ENCODE measurements at places on chromosomes 6 and 20. TPM values are rescaled to one million over a fixed set of nuclear protein-coding genes. Genes with fewer than 3 reads are reported as not detected.
A peak's percentile ranks its signal among the peaks of the same experiment; 100 is the strongest.

DNA sequence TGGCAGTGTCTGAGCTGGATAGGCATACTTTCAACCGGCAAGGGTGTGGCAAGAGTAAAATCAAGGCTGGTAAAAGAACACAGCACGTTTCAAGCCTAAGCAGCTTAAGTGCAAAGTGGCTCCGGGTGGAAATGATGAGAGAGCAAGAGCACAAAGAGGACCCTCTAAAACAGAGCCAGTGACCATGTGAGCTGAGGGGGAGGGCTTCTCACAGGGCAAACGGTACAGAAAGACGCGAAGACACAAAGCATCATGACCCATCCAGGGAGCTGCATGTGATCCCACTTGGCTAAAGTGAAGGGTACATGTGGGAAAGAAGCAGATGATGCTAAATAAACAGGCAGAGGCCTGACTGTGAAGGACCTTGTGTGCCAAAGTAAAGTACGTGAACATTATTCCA, 25.7 kb downstream of the FKBP5 start:
- peak; percentile 52 for DNase-seq
- H3K4me1 ChIP-seq: no peaks in the 10 kb centered on the region
- peak overlapping the region; percentile 73 for H3K27ac ChIP-seq
- no peak overlapping the region for H3K4me3 ChIP-seq
- no peaks in the 10 kb centered on the region for H3K36me3 ChIP-seq

- no peaks in the 10 kb centered on the region for H3K27me3 ChIP-seq
- DNase-seq: no peak
- peaks cover 17% of the 10 kb centered on the region for H3K4me1 ChIP-seq
- H3K4me3 ChIP-seq: no peak overlapping the region
Measured at GRCh38 chr6:91633374-91634111, 1046.7 kb upstream of the MAP3K7 start.

Gene TUBE1
- 35.5 TPM for total RNA-seq

DNA sequence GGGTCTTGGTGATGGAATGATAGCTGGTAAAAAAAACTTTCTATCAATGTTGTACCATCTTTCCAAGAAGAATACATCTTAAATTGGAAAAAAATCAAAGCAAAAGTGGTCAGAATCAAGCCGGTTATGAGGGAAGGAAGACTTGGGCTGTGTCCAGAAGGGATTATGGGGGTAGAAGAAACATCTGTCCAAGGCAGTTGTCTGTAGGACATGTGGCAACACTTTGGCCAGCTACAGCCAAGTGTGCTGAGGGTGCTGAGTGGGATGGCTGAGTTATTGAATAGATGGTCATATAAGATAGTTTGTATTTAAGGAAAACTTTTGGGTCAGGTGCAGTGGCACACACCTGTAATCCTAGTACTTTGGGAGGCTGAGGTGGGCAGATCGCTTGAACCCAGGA, 38.4 kb downstream of the INSM1 start:
- no peak overlapping the region for H3K4me3 ChIP-seq
- no peaks in the 10 kb centered on the region for H3K36me3 ChIP-seq
- DNase-seq: no peak
- peaks cover 4% of the 10 kb centered on the region for H3K27me3 ChIP-seq
- no peaks in the 10 kb centered on the region for H3K4me1 ChIP-seq

DNA sequence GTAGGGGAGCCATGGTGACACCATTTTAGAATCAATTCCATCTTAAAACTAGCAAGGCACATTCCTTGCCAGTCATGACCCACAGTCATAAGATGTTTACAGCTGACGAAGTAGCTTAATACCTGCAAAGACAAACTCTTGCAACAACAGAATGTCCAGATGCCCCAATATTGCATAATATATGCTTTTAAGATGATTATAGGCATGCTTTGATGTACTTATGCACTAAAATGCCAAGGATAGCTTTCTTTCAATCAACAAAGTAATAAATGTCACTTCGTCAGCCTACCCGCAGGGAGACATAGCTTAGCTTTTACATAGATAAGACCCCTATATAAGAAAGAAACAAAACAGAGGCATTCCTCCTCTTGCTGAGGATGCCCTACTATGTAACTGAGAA, 26.7 kb downstream of the ACSS1 start:
- no peaks in the 10 kb centered on the region for H3K36me3 ChIP-seq
- H3K4me3 ChIP-seq: no peak overlapping the region
- no peak overlapping the region for H3K27ac ChIP-seq

DNA sequence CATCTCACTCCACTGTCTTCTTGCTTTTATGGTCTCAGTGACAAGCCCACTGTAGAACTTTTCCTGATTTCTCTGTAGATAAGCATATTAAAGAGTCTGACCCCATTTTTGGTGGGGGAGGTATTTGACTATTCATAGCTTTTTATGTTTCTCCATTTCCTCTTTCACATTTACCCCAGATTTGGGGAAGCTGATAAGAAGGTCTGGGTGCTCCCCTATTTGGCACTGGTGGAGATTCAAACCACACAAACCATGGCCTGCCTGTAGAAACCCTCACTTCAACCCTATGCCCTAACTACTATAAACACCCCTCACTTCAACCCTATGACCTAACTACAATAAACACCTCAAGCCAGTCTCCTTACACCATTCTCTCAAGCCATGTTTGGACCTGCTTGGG, 196.2 kb upstream of the SYNDIG1 start:
- no peaks in the 10 kb centered on the region for H3K27me3 ChIP-seq
- no peak for DNase-seq
- no peaks in the 10 kb centered on the region for H3K36me3 ChIP-seq
- H3K4me1 ChIP-seq: peaks cover 8% of the 10 kb centered on the region
- no peak overlapping the region for H3K4me3 ChIP-seq
- H3K27ac ChIP-seq: no peak overlapping the region

- H3K27me3 ChIP-seq: no peaks in the 10 kb centered on the region
- no peak overlapping the region for H3K27ac ChIP-seq
- no peaks in the 10 kb centered on the region for H3K4me1 ChIP-seq
- no peaks in the 10 kb centered on the region for H3K36me3 ChIP-seq
- no peak for DNase-seq
Measured at GRCh38 chr6:45787384-45787783, 228.3 kb downstream of the CLIC5 start.

DNA sequence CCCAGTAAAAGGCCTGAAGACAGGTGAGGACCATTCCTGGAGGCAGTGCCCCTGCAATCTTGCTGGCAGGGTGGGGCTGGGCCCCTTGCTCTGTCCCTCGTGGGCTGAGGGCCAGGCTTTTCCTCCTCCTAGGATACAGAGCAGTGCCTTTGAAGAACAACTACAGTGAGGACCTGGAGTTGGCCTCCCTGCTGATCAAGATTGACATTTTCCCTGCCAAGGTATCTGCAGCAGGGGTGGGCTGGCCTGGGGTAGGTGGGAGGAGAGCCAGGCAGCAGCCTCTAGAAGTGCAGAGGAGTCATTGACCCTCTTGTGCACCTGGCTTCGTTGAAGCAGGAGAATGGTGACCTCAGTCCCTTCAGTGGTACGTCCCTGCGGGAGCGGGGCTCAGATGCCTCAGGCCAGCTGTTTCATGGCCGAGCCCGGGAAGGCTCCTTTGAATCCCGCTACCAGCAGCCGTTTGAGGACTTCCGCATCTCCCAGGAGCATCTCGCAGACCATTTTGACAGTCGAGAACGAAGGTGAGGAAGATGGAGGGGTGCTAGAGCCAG, 36.5 kb downstream of the PLCG1 start:
- H3K4me3 ChIP-seq: no peak overlapping the region
- no peak overlapping the region for H3K27ac ChIP-seq
- peak; percentile 25 for DNase-seq
- H3K4me1 ChIP-seq: peaks cover 15% of the 10 kb centered on the region

Gene CDSN
- not detected for total RNA-seq

Gene SNAP91
- total RNA-seq: 1.2 TPM

- H3K27me3 ChIP-seq: no peaks in the 10 kb centered on the region
- no peaks in the 10 kb centered on the region for H3K4me1 ChIP-seq
- no peak overlapping the region for H3K4me3 ChIP-seq
- H3K27ac ChIP-seq: no peak overlapping the region
Measured at GRCh38 chr6:88609983-88610382, 353.4 kb downstream of the RNGTT start.

DNA sequence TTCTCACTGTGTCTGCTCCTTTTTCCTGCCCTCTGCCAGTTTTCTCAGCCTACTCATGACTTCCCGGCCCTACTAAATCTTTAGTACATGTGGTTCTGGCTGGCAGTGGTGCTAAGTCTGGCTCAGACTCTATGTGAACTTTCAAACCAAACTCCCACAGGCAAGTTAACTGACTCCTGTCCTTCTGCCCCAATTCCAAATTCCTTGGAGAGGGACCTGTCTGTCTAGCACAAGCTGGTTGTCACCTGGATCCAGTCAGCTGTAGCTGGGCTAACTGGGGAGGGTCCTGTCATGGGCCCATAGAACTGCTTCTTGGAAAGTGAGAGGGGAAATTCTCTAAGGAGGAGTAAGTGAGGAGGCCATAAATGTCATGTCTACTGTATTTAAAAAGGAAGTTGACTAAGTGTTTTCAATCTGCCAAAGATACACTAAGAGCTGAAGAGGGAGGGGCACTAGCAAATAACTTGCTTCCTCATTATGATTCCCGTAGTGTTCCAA, 240.1 kb downstream of the KCNQ5 start:
- H3K27me3 ChIP-seq: no peaks in the 10 kb centered on the region
- DNase-seq: no peak
- H3K4me3 ChIP-seq: no peak overlapping the region
- H3K4me1 ChIP-seq: no peaks in the 10 kb centered on the region
- no peaks in the 10 kb centered on the region for H3K36me3 ChIP-seq

GRCh38 chr6:13624871-13625288, 9.7 kb downstream of the NOL7 start:
- no peak overlapping the region for H3K27ac ChIP-seq
- no peaks in the 10 kb centered on the region for H3K27me3 ChIP-seq
- H3K36me3 ChIP-seq: peaks cover 97% of the 10 kb centered on the region
- no peak overlapping the region for H3K4me3 ChIP-seq
- no peaks in the 10 kb centered on the region for H3K4me1 ChIP-seq

- H3K27me3 ChIP-seq: no peaks in the 10 kb centered on the region
- DNase-seq: no peak
- no peak overlapping the region for H3K27ac ChIP-seq
- no peak overlapping the region for H3K4me3 ChIP-seq
Measured at GRCh38 chr6:93447874-93448273, 28.5 kb upstream of the EPHA7 start.

Gene TAF4
- total RNA-seq: 39.9 TPM

Gene OR2J3
- total RNA-seq: not detected

Gene RNF182
- 3.6 TPM for total RNA-seq

DNA sequence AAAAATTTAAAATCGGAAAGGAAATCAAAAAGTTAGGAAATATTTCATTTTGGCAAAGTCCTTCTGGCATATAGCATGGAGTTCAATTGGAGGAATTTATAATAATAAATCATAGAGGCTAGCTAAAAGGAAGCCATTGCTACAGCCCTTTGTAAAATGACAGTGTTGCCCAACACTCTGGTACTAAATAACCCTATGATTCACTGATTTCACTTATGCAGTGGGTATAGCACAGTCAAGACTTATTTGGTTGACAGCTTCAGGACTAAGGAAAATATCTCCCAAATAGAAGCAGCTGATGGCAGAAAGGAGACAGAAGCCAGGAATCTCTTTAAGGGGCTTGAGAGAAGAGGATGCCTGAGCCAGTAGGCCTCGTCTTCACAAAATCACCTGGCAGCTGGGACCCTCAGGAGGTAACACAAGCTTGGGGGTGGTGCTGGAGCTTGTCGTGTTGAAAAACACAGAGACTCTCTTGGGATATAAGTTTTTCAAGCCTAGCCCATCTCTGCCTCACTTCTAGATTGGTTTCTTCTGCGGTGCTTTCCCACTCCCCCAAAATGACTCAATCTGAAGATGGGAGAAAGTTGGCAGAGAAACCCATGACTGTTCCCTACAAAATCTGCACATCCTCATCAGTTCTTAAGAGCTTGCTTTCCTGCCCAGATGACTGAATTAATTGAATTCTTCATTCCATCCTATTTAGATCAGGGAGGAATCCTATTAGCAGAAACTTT, 38.4 kb upstream of the EYA4 start:
- no peak for DNase-seq
- no peak overlapping the region for H3K27ac ChIP-seq
- H3K27me3 ChIP-seq: no peaks in the 10 kb centered on the region
- H3K4me3 ChIP-seq: no peak overlapping the region

All from endodermal cell (in vitro differentiated cells).